ENCODE measurements at places on chromosomes 5 and 9. TPM values are rescaled to one million over a fixed set of nuclear protein-coding genes. Genes with fewer than 3 reads are reported as not detected.
A peak's percentile ranks its signal among the peaks of the same experiment; 100 is the strongest.

- DNase-seq: no peak
These were observed 43.0 kb downstream of the SFXN1 start for GRCh38 chr5:175521313-175521833.

DNA sequence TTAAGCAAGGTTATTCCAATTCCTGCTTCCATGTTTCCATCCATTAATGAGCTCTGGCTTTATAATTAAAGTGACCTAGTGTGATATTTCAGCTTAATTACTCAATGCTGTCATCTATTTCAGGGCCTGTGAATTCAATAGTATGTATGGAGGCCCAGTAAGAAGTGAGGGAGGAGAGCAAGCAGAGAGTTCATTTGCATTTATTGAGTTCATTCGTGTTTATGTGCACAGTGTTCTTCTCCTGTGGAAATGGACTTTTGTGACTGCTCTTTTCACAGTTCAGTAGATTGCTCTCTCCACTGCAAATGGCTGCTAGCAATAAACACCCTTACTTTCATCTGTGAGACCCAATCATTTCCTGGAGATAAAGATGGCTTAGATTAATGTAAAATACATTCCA, 130.9 kb downstream of the CEMIP2 start:
- no peak for DNase-seq

DNA sequence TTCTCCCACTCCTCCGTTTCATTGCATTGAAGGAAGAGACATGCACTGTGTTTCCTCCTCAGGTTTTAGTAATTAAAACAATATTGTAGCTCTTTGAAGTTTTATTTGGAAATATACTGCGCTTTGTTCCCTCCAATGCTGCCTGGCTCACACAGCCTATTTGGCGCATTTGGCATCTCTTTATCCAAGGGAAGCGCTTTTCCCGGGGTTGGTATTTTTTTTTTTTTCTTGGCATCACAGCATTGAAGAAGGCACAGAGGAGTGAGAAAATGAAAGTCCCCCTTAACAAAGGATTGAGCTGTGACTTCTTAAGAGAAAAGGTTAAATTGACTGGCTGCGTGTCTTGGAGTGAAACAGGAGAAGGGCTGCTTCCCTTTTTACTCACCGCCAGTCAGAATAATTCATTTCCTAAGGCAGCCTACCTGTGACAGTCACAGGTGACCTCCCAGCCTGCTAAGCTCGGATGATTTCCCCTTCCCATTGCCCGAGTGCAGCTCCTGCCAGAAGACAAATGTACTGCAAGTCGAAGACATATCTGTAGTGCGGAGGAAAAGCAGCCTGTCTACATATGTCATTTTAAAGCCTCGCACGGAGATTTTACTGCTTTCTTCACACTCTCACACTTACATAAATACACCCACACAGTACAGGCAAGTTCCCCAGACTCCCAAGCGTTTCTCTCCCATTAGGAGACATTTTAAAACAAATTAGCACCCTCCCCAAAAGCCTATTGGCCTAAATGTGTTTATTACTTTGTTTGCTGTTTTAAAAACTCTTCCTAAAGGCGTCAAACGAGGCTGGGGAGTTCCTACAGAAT, 665.5 kb upstream of the ZNF608 start:
- DNase-seq: peak; percentile 29

GRCh38 chr9:105216440-105217178, 27.8 kb upstream of the SLC44A1 start:
- DNase-seq: no peak

- DNase-seq: no peak
These were observed 16.8 kb upstream of the PHF19 start for GRCh38 chr9:120893611-120894307.

The ZNF608 gene
- polyA plus RNA-seq: 34.9 TPM
